ENCODE measurements at places on chromosomes 16 and 17.

- no peak for DNase-seq
These were observed 40.3 kb upstream of the MTSS2 start for GRCh38 chr16:70725912-70726828.

DNA sequence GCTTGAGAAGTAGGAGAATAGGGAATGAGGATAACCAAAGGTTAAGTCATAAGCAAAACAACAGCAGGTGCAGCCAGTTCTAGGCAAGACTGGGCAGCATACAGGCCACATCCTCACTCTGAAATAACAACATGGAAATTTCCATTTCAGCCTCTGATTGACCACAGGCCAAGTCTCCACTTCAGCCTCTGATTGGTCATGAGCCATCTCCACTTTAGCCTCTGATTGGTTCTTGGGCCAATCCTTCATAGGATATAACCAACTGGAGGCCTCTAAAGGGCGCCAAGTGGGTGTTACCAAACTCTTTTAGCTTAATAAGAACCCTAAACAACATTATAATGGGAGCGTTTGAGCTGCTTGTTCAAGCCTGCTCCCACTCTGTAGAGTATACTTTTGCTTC, 512.0 kb downstream of the NPIPA7 start:
- no peak for DNase-seq

- no peak for DNase-seq
These were observed 47.1 kb downstream of the LITAF start for GRCh38 chr16:11539641-11540050.

DNA sequence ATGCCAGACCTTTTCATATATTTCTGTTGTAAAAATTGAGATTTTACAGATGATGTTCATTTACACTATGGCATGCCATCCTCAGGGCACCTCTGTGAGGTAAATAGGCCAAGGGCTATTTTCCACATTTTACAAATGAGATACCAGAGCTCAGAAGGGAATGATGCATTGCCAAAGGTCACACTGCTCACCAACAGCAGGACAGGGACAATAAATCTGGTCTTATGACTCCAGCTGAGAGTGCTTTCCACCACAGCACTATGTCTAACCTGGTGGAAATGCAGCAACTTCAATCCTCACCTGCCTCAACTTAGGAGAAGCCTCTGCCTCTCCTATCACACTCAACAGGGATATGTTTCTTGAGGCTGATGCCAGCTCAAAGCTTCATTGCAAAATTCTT, 40.6 kb downstream of the GRIN2A start:
- no peak for DNase-seq

DNA sequence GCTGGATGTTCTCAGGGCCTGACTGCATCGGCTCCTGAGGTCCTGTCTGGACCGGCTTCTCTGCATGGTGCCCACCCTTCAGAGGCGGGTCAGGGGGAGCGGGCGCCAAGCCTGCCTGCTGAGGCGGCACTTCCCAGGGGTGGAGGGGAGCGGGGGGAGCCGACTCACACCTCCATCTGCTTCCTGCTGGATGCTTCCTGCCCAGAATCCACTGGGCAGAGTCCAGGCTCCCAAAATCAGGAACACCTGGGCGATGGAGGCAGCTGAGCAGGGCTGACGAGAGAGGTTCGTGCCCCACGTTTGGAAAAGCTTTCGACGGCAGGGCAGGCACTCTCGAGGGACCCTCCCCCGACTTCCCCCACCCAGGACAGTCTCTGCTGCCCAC, 42.2 kb downstream of the TIMM22 start:
- no peak for DNase-seq

DNA sequence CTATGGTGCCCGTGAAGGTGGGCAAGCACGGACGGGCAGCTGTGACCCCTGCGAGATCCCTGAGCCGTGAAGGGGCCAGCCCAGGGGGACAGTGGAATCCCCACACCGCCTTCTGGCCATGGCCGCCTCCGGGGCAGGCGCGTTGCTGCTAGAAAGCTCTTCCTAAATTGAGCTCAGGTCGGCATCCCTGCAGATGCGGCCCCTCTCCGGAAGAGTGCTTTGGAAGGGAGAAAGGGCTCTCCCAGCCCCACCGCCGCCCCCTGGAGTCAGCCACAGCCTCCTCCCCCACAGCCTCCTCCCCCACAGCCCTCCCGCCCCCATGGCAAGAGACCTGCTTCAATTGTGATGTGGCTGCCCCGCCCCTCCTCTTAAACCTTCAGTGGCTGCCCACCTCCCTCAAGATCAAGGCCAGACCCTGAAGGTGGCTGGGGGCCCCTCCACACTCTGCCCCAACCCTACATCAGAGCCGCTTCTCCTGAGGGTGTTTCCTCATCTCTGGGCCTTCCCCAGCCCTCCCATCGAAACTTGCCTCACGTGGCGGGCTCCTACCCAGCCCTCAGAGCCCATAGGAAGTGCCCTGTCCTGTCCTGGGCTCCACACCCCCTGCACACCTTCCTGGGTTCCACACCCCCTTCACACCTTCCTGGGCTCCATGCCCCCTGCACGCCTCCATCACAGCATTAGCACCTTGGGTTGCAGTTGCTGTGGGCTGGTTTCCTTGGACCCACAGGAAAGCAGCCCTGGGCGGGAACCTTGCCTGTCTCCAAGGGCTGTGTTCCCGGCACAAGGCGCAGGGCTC, 5.5 kb upstream of the CBFA2T3 start:
- no peak for DNase-seq

GRCh38 chr17:67359960-67360791, 6.2 kb downstream of the PSMD12 start:
- no peak for DNase-seq

GRCh38 chr17:3744014-3744413, 20.3 kb downstream of the HASPIN start:
- DNase-seq, result no peak

- DNase-seq, result no peak
These were observed 470.9 kb upstream of the SOX9 start for GRCh38 chr17:71649941-71650350.

DNA sequence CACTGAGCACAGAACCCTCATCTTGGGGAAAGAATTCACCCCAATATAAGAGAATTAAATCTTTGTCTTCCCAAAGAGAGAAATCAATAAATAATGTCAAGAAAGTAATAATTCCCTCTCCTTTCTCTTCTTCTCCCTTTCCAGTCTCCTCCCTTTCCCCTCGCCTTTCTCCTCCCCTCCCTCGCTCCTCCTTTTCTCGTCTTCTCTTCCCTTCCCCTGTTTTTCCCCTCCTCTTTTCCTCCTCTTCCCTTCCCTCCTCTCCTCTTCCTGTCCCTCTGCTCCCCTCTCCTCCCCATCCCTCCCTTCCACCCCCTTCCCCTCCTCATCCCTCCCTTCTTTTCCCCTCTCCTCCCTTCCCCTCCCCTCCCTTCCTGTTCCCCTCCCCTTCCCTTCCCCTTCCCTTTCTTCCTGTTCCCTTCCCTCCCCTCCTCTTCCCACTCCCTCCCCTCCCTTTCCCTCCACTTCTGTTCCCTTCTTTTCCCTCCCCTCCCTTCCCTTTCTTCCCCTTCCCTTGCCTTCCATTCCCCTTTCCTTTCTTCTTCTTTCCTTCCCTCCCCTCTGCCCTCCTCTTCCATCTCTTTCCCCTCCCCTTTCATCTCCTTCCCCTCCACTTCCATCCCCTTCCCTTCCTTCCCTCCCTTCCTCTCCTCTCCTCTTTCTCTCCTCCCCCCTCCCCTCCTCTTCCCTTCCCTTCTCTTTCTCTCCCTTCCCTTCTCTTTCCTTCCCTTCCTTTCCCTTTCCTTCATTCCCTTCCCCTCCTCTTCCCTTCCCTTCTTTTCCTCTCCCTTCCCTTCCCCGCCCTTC, 363.6 kb downstream of the SHISA9 start:
- no peak for DNase-seq

GRCh38 chr16:55655897-55656681, at the start of gene SLC6A2:
SLC6A2 (plus strand) TSS chr16:55655988; CDS start chr16:55656695, 707 bp downstream.
- no peak for DNase-seq

DNA sequence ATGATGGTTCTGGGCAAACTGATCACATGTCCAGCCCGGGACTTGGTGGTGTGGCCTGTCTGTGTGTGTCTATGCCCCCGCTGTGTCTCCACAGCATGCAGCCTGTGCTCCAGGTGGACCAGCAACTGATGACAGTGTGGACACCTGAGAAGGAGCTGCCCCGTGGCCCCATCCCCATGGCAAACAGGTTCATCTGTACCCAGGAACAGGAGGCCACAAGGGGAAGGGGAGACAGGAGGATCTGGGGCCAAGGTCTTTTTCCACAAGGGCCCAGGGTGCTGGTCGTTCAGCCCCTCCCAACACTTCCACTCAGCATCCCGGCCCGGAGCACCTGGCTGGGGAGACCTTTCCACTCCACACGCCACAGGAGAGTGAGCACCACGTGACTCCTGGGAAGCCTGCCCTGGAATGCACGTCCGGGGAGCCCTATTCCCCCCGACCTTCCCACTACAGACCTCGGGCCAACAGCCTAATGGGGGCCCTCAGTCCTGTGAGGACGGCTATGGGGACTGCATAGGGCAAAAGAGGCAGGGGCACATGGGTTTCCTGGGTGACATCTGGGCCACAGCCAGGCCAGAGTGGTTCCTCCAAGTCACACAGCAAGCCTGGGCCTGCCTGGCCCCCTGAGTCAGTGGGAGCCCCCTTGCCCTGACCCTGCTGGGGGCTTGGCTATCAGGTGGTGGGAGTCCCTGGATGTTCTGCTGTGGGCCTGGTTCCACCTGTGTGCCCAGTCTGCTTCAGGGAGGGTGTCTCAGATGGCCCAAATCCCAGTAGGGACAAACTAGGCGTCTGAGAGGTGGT, 20.8 kb upstream of the NXPH3 start:
- no peak for DNase-seq

DNA sequence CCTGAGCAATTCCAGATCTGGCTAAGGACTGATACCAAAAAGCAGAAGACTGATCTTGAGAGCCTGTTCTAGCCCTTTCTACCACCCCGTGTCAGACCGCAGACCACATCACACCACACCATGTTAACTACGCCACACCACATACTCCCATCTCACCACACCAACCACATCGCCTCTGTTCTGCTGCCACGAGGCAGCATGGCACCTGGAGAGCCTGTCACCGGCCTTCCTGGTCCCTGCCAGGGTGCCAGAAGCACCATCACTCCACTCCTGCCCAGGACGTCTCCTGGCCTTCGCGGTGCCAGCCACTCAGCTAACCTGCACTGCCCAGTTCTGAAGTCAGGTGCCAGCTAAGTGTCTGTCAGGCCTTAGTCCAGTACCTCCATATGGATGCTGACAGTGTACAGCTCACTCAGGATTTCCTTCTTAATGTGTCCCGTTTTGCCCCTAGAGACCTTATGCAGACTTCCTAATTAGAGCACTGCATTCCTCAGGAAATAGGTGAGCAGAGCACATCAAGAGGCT, 37.2 kb upstream of the BCAR1 start:
- no peak for DNase-seq

DNA sequence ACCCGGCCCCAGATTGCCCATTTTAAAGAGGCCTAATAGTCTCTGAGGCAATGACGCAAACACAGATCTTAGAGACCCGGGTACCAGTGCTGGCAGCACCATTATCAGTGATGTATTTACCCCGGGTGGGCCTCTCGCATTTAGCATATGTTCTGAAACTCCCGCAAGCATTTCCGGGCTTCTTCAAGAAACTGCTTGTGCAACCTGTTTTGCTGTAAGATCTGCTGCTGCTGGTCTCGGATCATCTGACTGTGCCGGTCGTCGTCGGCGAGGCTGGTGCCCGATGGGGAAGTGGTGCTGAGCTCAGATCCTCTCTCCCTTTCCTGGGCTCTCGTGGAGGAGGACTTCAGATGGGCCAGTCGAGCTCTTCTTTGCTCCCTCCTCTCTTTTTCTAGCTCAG, 12.5 kb downstream of the CEP295NL start:
- peak; percentile 41 for DNase-seq

GRCh38 chr17:38886643-38887010, 16.8 kb downstream of the LASP1 start:
- DNase-seq, result no peak

DNA sequence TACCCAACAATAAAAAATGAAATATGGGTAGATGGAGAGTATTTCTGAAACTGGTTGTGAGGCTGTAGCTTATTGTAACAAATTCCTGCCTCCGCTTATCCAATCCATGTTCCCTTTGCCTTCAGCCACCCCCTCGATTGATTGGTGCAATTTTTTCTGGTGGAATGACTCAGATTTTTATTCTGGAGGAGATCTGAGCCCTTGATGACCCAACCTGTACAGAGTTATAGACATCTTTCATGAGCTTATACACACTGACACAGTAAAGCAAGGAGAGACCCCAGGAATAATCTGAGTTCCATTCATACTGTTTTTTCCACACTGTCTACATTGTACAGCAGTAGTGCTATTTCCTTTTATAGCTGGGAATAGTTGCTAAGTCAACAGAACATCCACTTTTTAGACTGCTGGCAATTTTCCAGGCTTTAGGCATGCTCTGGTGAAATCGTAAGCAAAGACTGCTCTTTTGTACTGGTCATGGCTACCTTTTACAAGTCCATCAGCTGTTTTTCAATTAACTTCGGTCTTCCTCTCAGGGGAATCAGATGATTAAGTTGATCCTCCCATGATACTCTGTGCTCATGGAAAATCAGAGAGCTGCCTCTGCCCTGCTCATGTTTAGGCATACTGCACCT, 30.1 kb downstream of the CCL4 start:
- no peak for DNase-seq

DNA sequence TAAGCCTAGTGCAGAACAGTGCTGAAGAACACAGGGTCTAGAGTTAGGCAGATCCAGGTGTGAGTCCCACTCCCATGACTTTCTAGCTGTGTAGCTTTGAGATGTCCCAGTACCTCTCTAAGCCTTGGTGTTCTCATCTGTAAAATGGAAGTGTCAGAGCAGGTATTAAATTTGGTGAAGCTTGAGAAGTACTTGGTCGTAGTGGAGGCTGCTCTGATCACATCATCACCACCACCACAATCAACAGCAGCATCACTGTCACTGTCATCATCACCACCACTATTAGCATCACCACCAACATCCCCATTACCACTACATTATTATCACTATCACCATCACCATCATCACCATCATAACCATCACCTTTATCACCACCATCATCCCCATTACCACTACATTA, 132.1 kb downstream of the CMIP start:
- no peak for DNase-seq

GRCh38 chr17:21353326-21354010, 22.7 kb upstream of the KCNJ12 start:
- DNase-seq, result no peak

DNA sequence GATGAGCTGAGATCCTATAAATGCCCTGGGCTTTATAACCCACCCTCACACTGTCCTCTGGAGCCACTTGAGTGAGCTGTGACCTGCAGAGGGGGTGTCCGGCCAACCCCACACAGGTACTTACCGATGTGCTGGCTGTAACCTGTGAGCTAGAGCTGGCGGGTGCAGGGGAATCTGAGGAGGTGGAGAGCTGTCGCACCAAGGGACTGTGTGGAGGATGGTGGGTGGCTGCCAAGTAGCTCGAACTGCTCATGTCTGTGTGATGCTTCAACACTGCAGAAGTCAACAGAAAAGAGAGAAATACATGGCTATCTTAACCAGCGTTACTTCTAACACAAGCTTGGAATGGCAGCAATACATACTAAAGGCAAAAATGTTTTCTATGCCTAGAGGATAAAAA, 39.4 kb downstream of the STH start:
- DNase-seq, result no peak

- DNase-seq, result no peak
These were observed 72.2 kb downstream of the HS3ST3B1 start for GRCh38 chr17:14372905-14373613.
